Fibroblast of skin of left quadriceps (primary cell): ENCODE measurements at places on chromosomes 12 and 14.

GRCh38 chr12:129009833-129010622 is 156.8 kb downstream of the GLT1D1 start:
- DNase-seq, result no peak

- DNase-seq, result no peak
Measured at GRCh38 chr12:111160350-111161241, 208.3 kb downstream of the PHETA1 start.

DNA sequence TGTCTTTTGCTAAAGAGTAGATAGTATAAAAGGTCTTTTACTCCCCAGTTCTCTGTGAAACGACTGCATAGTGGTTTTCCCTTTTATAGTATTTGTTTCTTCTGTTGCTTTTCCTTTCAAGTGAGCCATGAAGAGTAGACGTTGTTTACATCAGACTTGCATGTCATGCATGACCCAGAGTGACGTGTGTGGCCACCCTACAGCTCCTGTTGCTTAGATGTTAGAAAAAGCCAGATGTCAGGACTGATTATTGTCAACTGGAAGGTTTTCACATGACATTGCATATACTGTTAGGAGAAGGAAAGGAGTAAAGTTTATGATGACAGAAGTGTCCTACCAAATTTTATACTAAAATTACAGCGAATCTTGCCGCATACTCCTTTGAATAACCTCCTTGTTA is 1.3 kb upstream of the RD3L start:
- DNase-seq, result no peak

GRCh38 chr14:90450667-90451066 is 53.8 kb downstream of the CALM1 start:
- no peak for DNase-seq

GRCh38 chr12:69274861-69275260 is 35.5 kb downstream of the CPSF6 start:
- DNase-seq, result peak; percentile 17

DNA sequence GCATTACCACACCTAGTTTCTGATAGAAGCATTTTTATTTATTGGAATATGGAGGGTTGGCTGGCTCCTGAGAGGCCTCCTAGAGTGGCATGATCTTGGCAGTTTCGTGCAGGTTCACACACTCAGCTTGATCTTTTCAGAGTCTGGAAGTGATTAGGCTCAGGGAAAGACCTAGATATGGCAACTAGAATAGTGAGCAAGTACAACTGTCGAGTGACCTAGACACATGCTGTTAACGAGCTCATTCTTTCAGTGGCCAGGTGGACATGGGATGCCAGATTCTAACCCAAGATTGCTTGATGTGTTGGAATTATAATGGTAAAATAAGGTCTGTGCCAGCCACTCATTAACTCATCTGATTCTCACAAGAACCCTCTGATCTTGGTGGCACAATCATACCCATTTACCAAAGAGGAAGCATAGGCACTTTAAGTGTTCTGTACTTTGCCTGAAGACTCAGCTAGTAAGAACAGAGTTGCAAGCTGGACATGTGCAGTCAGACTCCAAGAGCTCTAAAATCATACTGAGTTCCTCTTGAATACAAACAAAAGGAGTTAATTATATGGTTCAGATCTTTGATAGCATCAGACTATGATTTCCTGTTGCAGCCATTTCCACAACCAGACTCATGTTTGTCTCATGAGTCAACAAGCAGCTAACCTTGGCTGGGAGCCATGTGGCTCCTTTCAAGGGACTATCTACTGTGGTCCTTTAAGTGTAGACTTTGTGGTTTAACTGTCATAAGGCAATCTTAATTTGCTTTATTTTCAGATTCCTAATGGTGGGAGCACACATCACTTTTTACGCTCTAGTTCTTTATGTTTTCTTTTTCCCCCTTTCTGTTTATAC is 144.2 kb downstream of the PLEKHA5 start:
- peak; percentile 98 for DNase-seq

DNA sequence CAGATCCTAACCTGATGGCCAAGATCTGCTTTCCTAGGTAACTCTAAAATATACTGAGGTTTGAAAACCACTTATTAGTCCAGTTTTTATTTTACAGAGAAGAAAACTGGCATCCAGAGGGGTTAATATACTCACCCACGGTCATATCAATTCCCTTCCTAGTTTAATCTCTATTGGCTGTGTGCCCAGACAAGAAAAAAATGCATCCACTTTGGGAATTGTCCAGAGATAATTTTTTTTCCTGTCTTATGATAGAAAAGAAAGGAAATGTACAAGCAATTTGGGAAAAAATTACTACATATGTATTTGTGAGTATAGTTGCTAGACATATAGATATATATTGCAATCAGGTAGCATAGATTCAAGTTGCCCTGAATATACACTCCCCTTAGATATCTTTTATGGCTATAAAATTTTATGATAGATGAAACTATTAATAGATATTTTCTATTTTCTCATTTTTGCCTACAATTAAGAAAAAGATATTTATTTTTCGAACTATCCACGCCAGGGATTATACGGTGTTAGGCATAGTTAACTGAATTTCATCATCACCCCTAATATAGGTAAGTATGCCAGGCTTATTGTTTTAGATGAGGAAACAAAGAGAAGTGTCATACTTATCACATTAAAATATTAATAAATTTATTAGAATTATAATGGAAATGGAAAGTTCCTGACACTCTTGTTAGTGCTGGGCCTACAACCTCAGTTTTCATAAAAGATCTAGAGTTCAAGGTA is 100.5 kb upstream of the SLC38A2 start:
- DNase-seq, result peak; percentile 69

DNA sequence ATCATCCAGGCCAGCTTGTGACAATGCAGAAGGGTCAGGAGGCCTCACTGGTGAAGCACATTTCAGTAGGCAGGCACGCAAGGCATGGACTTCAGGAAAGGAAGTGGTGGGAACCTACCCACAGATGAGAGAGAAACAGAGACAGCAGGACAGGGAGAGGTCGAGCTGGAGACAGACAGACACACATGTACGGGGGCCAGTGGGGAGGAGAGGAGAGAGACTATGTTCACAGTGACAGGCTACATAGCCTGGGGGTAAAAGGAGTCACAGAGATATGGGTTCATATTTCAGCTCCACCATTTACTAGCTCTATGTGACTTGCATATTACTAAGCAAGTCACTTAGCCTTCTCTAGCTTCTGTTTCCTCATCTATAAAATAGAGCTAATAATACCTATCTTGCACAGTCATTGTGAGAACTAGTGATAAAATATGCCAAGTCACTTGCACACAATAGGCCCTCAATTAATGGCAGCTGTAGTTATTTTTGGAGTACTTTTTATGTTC is 91.1 kb upstream of the FUT8 start:
- DNase-seq, result no peak

DNA sequence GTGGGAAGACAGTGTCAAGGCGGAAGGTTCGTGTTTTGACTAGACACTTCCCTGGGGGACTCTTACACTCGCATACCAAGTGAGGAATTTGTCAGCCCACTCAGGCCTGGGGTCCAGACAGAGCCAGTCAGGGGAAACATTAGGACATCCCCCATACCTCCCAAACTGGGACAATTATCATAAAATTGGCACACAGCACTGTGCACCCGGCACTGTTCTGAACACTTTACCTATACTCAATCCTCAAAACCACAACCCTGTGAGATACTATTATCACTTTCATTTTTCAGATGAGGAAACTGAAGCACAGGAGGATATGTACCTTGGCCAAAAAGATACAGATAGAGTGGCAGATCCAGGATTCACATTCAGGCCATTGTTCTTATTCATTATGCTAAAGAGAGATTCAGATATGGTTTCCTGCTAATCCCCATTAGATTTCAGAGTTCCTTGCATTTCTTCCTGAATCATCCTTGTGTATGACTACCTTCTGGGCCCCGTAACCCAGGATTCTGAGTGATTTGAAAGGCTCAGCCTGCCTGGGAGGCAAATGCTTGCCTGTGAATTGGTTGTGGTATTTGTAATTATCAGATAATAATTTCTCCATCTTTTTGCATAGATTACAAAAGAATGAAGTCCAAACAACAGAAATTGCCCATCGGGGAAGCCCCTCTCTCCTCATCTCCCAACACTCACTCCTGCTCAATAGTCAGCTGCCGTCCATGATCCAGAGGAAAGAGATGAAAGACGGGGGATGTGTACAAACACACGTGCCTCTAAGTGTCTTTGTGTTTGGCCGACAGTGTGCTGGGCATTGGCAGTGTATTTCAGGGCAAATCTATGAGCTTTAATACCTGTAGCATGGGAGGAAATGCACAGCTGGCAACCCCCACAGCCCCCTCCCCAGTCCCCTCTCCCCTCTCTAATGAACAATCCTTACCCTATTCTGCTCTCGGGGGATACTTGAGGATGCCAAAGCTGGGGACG is 4.6 kb downstream of the TAC3 start:
- DNase-seq, result no peak

GRCh38 chr14:99240627-99241324 is 31.2 kb downstream of the BCL11B start:
- no peak for DNase-seq

DNA sequence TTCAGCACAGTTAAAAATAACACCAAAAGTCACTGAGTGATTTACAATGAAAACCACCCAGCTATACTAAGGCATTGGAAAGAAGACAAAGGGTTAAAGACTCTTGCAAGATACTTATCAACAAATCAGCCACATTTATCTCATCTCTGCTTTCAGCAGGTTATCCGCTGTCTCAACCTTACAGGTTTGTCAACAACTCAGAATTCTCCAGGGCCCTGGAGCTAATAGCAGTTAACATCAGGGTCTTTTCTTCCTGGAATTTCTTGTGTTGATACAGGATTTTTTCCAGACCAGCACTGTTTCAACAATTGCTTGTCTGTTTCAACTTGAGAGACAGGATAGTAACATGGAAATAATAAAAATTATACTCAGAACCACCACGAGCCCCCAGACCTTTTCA is 3.5 kb downstream of the PKP2 start:
- DNase-seq, result no peak

DNA sequence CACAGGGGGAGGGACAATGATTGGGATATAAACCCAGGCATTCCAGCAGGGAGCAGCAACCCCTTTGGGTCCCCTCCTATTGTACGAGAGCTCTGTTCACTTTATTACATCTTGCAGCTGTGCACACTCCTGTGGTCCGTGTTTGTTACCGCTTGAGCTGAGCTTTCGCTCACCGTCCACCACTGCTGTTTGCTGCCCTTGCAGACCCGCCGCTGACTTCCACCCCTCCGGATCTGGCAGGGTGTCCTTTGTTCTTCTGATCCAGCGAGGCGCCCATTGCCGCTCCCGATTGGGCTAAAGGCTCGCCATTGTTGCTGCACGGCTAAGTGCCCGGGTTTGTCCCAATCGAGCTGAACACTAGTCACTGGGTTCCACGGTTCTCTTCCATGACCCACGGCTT is 64.1 kb downstream of the E2F7 start:
- no peak for DNase-seq

GRCh38 chr14:64899958-64900357 is 14.3 kb upstream of the CHURC1 start:
- no peak for DNase-seq

GRCh38 chr12:116135209-116135930 is 142.1 kb downstream of the MED13L start:
- DNase-seq, result no peak

GRCh38 chr14:38500125-38500524 is 244.2 kb upstream of the CLEC14A start:
- no peak for DNase-seq

- no peak for DNase-seq
Measured at GRCh38 chr14:67941456-67942018, 122.0 kb downstream of the RAD51B start.

- peak; percentile 62 for DNase-seq
Measured at GRCh38 chr12:16352481-16352880, 5.0 kb downstream of the MGST1 start.

DNA sequence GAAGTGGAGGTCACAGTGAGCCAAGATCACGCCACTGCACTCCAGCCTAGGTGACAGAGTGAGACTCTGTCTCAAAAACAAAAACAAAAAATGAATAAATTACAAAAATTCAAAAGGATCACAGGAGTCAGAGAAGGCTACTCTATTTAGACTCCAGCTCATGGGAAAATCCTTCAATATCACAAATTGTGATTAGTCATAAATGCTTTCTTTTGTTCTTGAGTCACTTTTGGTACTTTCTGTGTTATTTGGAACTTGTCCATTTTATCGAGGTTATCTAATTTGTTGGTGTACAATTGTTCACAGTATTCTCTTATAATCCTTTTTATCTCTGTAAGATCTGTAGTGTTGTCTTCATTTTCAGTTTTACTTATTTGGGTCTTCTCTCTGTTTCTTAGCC is 18.9 kb downstream of the ALDH2 start:
- no peak for DNase-seq

GRCh38 chr14:92004062-92004461 is 35.8 kb downstream of the TRIP11 start:
- DNase-seq, result no peak

DNA sequence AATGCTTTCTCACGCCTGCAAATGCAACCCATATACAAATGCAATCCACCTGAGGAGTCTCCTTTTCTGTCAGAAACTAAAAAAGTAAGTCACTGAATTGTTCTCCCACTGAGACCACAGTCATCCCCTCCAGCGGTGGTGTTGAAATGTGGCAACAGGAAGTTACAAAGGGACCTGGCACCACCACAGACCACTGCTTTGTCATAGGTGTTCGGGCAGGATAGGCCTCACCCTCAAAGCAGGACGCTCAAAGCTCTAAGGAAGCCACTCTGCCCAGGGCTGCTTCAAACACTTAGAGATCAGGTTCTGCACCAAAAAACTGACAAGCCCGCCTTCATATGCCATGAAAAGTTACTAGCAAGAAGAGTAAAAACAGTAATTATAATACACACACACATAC is 11.3 kb downstream of the PHLDA1 start:
- no peak for DNase-seq

DNA sequence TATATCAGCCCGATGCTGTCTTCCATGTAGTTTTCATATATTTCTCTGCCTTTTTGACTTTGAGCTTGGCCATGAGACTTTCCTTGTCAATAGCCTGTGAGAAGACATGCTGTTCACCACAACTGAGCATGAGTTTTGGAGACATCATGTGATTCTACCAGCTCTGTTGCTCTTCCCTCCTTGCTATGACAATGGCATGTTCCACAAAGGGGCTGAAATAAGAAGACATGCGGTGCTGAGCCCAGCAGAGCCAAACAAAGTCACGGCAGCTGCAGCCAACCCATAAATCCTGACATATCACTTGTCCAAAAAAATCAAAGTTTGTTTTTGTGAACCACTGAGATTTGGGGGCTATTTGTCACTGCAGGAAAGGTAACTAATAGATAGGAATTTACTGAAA is 343.4 kb upstream of the KITLG start:
- no peak for DNase-seq

DNA sequence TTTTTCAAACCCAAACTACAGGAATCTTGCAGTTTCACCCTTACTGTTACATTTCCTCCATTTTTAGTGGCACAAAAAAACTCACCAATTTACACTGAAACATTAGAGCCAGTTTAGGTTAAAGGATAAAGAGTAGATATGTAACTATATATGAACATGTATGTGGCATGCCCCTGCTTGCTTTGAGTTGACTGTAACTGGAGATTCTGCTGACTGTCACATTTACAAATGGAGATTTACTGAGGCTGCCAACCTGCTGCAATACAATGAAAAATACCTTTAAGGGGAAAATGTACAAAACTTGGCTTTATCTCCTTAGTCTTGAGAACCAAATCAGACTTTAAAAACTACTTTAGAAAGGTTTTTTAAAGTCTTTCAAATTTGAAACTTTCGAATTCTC is 28.3 kb downstream of the STON2 start:
- no peak for DNase-seq

- DNase-seq, result peak; percentile 41
Measured at GRCh38 chr14:100677554-100678468, 48.9 kb upstream of the DLK1 start.
